ENCODE measurements at places on chromosomes 7 and 10.

- DNase-seq = no peak
Observed at GRCh38 chr7:135322571-135323340, 89.1 kb downstream of the STRA8 start.

DNA sequence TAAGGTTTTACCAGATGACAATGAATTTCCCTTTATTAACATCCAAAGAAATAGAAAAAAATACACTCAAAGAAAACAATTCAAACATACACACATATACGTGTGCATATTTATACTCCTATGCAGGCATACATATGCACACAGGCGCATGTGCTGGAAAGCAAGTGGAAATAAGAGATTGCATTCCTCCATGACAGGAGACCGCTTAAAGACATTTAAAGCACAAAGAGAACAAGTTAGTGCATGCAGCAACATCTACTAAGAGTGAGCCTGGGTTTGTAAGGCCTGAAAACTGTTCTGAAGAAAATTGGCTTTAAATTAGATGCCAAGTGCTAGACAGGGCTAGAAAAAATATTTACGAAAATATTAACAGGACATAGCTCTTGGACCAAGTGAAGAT, 40.1 kb upstream of the PPP1R17 start:
- DNase-seq = no peak

DNA sequence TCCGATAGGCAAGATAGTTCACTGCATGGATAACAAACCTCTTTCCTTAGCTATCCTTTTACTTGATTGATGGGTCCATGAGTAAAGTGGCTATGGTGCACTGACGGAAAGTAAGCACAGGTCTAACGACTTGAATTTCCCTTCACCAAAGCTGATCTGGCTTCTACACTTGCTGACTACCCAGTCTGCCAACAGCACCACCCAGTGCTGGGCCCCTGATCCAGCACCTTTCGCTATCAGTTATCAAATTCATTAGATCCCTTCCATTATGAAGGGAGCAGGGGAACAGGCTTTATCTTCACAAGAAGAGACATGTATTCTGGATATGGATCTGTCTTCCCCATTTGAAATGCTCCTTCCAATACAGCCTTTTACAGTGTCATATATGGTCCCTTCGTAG, 855.9 kb downstream of the GRID1 start:
- no peak for DNase-seq

DNA sequence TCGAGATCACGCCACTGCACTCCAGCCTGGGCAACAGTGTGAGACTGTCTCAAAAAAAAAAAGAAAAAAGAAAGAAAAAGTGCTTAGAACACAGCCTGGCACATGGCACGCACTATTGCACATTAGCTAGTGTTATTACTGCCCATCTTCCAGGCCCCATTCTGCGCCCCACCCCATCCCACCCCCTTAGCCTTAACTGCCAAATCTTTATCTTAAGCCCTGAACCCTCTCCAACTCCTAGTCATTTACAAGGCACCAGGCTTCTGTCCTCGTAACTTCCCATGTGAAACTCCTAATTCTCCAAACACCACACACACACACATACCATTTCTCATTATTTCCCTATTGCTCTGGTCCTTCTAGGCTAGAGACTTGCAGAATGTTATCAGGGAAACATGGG, 4.8 kb downstream of the FRAT2 start:
- no peak for DNase-seq

DNA sequence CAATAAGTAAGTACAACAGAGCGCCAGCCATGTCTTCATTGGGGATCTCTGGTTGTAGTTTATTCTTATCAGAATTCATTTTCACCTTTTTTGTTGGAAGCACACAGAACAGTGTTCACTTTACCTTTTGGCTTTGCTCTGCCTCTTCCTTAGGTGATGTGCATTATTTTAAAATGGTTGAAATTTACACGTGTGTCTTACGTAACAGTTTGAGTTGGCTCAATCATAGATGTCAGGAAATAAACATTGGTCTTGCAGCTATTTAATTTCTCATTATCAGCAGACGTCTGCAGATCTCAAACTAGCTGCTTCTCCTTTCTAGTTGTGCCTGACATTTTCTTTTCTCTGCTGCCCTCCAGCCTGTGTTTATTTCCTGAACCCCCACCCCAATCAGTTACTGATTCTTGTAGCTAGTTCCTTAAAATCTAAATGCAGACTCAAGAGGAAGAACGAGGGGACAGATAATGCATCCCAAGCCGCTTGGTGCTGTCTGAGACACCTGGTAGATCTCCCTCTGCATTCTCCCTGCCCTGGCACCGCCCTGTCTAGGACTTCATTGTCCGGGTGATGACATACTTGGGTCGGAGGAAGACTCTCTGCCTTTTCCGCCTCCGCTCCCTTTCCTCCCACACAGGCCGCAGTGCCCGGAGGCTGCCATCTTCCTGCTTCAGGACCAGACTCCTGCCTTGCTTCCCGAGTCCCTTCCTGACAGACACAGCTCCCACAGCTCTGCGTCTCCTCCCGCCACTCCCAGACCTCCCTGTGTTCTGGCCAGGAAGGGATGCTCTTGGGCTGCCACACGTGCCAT, 108.2 kb downstream of the ANKRD61 start:
- DNase-seq = no peak

GRCh38 chr10:79905322-79906314, 43.3 kb downstream of the SFTPD start:
- DNase-seq = no peak

DNA sequence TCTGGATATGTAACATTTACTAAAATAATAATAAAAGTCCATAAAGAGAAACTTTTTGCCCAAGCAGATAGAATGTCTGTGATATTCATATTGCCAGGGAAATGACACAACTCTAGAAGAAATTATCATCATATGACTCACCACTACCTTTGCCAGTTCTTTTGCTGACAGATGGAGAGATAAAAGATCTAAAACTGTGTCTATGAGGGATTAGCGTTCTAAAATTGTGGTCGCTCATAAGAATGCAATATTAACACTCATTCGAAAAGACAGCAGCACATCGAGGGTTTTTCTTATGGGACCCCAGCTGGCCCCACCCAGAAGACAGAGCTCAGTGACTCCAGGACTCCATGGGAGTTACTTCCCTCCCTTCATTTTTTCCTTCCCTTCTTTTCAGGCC, 16.6 kb upstream of the LANCL2 start:
- no peak for DNase-seq

DNA sequence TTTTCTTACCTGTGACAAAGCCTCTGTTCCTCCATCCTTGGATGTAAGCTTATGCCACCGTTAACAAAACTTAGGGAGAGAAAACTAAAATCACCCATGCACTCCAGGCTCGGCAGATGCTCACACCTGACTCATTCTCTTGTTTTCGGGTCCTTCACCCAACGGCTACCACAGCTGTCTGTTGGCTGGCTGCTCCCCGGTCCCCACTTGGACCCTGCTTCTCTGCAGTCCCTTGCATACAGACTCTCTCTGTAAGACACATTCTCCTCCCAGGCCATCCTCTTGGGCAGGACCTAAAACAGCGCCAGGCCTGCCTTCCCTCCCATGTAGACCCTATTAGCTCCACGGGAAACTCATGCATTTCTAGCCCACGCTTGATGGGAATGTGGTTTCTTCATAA, 12.1 kb upstream of the INHBA start:
- DNase-seq = no peak

GRCh38 chr10:125396676-125397075, 236.3 kb upstream of the CTBP2 start:
- DNase-seq = no peak

GRCh38 chr7:138752518-138753149, 45.2 kb upstream of the TMEM213 start:
- peak; percentile 84 for DNase-seq

GRCh38 chr7:149598721-149599308, 101.2 kb upstream of the ZNF746 start:
- no peak for DNase-seq

GRCh38 chr10:33333260-33334101, 986 bp downstream of the NRP1 start:
- no peak for DNase-seq

GRCh38 chr7:149085866-149086265, 4.7 kb downstream of the ZNF786 start:
- DNase-seq = no peak

GRCh38 chr7:36045830-36046341, 107.2 kb upstream of the EEPD1 start:
- DNase-seq = no peak

DNA sequence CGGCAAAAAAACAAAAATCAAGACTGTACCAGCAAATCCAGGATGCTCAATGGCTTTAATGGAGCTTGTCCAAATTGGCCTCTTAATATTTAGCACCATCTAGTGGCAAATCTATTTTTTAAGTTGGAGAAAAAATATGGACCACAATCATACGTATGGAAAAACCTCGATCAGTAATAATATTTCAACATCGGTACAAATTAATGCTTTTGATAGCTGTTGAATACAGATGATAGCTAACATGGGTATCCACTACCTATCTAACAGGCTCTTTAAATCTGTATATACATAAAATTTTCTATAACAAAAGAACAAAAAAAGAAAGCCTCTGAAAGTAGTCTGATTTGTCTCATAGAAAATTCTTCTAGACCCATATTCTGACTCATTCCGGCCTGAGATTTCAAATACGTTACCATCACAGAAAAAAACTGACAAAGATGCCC, 29.2 kb downstream of the COA1 start:
- no peak for DNase-seq

GRCh38 chr10:127854769-127855590, 37.8 kb downstream of the CLRN3 start:
- no peak for DNase-seq

GRCh38 chr10:120077707-120078492, 185.4 kb downstream of the SEC23IP start:
- no peak for DNase-seq

- no peak for DNase-seq
Observed at GRCh38 chr10:47035171-47035818, 124.1 kb downstream of the PTPN20 start.

DNA sequence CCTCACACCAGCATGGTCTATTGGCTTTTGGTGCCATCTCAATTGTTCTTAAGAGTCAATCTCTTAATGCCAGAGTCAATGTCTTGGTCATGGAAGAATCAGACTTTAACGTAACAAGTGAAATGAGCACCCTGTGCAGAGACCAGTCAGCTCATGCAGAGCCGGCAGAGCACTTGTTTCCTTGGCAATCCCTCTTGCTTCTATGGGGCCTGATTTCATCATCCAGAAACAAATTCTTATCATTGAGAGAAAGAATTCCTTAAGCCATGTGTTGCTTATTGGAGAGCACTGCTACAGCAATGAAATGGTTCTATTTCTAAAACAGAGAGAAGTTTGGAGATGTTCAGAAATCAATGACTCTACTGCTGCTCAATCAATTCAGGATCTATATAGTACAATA, 212.8 kb downstream of the IPMK start:
- no peak for DNase-seq

DNA sequence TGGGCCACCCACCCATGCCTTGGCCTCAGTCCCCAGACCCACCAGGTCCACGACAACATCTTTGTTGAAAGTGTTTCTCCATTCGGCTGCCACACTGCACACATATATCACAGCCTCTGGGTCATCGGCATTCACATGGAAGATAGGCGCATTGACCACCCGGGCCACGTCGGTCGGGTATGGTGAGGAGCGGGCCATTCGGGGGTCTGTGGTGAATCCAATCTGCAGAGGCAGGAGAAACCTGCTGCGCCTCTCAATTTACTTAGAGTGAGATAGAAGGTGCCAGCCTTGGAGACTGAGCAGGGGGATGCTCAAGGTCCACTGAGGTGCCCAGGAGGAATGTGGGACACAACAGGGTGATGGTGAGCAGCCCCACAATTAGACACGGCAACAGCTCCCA, 16.4 kb downstream of the OGDHL start:
- no peak for DNase-seq

- DNase-seq = no peak
Observed at GRCh38 chr10:60224066-60224705, 165.5 kb downstream of the ANK3 start.

DNA sequence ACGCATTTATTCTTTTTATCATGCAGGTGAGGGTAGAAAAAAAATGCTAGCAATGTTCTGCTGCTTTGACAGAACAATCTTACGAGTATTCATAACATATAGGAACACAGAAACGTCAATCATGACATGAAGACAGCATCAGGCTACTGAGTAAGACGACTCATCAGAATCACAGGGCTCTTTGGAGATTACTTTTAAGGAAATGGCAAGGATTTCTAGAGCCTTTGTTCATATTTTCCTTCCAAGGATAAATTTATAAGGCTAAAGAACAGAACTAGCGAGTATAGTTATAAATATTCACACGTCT, 39.8 kb upstream of the DNAJC1 start:
- no peak for DNase-seq

DNA sequence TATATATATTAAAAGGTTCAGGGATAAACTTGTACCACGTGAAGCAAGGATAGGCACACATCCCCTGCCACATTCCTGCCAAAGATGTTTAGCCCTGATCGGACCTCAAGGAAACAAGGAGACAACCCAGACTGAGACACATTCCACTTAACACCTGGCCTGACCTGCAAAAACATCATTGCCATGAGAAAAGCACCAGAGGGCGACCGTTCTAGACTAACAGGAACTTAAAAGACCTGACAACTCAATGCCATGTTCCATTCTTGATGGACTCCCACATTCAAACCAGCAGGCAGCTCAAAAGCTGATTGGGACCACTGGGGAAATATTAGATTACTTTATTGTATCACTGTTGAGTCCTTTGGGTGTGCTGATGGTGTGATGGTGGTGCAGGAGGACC, 8.1 kb upstream of the PDGFA start:
- no peak for DNase-seq

DNA sequence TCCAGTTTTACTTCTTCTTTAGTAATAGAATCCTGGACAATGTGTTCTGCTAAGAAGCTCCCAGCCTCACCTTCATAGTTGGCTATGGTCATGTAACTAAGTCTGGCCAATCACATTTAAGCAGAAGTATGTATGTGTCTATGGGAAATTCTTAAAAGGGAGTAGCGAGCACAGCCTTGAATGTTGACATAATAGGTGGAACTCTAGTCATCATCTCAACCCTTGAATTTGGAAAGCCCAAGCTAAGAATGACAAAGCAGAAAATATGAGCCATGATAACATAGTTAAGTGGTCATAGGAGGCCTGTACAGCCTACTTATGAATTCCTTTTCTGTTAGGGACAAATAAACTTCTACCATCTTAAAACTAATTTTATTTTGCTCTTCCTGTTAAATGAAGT, 134.1 kb downstream of the MAGI2 start:
- DNase-seq = no peak

DNA sequence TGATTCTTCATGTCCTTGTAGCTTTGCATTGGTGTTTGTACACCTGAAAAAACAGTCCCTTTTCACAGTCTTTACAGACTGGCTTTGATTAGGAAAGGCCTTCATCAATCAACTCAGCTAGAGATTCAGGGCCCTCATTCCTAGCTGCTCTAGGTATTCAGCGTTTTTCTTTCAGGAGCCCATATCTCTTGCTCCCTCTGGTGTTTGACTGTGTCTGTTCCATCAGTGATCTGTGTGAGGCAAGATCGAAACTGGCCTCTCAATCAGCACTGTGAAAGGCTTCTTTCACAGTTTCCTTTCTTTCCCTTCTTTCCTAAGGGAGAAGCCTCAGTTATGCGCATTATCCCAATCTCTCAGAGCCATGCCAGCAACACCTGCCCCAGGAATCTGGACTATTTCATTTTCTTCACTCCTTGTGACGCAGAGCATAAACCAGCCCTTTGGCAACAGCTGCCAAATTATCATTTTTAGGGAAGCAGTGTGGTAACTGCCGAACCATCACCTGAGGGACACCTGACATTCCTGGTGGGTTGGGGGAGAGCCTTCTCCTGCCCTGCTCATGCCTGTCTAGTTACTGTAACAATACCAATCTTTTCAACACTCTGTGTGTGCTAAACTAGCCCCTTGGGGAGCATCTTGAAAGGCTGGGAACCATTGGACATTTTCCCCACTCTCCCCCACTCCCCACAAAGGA, 75.7 kb upstream of the CCDC71L start:
- peak; percentile 6 for DNase-seq
